ENCODE measurements at places on chromosomes 12 and 14.

DNA sequence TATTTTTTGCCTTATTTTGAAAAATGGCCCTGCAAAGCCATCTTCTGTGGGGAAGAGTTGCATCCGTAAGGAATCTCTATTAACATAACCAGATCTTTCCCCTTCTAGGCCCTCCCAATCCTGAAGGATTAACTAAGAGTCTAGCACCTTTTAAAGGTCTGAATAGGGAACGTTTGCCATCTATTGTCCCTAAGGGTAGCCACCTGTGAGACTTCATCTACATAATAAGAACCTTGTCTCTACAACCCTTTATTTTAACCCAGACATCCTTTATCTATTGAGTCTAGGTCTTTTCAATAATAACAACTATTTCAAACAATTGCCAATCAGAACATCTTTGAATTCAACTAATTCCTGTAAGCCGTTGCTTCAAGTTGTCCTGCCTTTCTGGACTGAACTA is 4.4 kb downstream of the EDDM3B start:
- no peak for DNase-seq

- DNase-seq: no peak
Observed at GRCh38 chr12:108237272-108237671, 101.8 kb downstream of the CMKLR1 start.

DNA sequence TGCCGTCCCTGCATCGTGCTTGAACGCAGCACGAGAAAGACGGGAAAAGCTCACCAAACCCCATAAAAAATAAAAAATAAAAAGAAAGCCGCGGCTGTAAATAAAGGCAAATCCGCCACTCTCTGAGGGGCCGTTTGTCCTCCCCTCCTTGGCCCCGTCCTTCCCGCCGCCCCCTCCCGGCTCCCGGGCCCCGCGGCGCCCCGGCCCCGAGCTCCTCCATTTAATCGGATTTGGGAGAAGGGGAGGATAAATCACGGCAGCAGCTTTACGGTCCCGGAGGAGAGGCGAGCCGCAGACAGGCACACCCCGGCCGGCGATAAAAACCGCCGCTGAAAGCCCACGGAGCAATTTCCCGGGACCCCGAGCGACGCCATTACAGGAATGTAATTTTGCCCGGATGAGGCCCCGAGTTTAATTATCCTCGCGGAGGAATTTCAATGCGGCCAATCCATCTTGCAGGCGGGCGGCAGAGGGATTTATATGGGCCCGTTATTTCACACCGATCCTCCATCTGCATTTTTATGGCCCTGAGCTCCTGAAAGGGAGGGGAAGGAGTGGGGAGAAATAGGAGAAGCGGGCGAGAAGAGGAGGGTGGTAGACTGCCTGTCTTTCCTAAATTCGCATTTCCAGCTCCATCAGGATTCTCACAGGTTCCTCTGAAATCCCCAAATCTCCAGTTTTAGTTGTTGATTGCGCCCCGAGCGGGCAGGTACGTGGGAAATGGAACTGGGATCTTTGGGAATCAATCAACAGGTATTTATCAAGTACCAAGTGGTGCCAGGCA is 1.3 kb upstream of the ATP5MC2 start:
- no peak for DNase-seq

GRCh38 chr12:124242529-124243065 is 52.3 kb upstream of the RFLNA start:
- DNase-seq: no peak

DNA sequence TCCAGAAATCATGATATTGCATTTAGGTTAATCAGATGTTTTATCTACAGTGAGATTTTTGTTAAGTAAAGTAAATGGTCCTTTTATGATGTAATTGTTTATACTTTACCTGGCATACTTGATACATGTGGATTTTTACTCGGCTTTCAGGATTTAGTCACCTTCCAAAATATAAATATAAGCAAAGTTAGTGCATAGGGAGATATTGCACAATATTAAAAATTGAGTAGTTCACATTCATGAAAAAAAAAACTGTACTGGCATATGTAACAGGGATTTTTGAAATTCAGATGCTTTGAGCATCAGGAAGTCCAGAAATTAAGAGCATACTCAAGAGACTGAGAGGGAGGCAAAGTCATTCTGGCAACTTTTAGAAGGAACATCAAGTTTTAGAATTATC is 173.5 kb downstream of the PLCZ1 start:
- no peak for DNase-seq

Measured in stimulated activated CD4-positive, alpha-beta T cell treated with anti-CD3 and anti-CD28 coated beads, Interleukin-1b, Interleukin-23, amount 100 ng/mL, for 48 hours (primary cell).